Right renal pelvis (tissue), 4 donors: ENCODE measurements at places on chromosomes 1 and 21.
A peak's percentile ranks its signal among the peaks of the same experiment; 100 is the strongest.

GRCh38 chr1:185483664-185484450 lies 166.8 kb upstream of the IVNS1ABP start:
- DNase-seq, result no peak

DNA sequence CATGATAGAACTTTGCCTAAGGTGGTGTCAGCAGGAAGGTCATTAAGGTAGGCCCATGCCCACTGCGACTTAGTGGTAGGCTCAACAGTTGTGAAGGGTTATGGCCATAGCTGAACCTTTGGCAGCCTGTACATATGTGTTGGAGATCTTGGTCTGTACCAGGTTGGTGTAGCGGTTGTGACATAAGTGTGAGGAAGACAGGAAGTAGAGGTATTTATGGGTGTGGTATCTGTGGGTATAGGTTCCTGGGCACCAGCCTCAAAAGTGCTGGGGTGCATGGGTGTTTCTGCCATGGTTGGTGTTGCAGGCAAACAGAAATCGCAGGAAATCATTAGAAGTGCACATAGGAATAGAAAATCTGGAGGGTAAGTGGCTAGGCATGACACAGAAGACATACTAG lies 18.6 kb upstream of the LRIF1 start:
- DNase-seq, result no peak

DNA sequence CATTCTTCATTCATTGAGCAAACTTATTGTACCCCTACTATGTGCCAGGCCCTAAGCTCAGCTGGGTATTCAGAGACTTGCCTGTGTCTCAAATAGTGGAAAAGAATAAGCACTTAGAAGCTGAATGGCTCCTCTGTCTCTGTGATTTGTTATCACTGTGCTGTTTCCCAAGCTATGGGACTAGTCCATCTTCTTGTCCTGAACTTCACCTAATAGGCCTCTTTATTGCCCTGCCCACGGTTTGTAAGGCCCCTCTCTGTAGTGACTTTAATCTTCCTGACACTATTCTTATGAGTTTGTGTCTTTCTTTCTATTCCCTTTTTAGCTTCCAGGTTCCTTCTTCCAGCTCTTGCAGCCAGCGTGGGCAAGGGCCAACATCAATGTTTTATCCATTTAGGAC lies 85.4 kb upstream of the LPGAT1 start:
- no peak for DNase-seq

DNA sequence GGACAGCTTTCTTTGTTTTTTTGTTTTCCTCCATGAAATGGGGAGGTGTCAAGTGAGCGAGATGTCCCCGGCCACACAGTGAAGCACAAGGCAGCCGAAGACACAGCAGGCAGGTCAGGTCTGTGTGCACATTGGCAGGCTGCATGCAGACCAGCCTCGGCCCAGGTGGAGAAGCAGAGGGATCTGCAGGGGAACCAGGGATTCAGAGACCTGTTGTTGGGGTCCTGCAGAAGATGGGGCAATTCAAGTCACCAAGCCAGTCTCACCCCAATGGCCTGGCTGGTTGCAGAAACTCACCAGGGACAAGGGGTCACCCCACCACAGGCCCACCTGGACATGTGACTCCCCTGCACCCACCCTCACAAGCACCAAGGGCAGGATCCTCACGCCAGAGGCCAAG lies 4.0 kb upstream of the ABCG1 start:
- no peak for DNase-seq

DNA sequence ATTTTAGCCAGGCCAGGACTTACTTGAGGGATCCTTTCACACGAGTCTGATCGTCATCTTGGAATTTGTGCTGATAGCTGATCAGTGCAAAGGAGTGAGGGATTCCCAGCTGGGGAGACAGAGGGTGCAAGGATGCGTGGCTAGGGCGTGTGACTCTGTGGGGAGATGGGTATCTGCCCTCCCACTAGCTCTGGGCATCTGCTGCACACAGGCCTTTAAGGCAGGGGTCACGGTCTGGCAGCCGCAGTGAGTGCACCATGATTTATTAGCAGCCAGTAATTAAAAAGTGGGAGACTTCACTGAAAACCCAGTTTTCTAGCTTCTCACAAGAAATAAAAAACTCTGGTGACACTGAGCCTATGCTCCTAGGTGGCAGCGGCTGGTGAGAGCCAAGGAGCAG lies 20.4 kb downstream of the THAP3 start:
- DNase-seq, result no peak

DNA sequence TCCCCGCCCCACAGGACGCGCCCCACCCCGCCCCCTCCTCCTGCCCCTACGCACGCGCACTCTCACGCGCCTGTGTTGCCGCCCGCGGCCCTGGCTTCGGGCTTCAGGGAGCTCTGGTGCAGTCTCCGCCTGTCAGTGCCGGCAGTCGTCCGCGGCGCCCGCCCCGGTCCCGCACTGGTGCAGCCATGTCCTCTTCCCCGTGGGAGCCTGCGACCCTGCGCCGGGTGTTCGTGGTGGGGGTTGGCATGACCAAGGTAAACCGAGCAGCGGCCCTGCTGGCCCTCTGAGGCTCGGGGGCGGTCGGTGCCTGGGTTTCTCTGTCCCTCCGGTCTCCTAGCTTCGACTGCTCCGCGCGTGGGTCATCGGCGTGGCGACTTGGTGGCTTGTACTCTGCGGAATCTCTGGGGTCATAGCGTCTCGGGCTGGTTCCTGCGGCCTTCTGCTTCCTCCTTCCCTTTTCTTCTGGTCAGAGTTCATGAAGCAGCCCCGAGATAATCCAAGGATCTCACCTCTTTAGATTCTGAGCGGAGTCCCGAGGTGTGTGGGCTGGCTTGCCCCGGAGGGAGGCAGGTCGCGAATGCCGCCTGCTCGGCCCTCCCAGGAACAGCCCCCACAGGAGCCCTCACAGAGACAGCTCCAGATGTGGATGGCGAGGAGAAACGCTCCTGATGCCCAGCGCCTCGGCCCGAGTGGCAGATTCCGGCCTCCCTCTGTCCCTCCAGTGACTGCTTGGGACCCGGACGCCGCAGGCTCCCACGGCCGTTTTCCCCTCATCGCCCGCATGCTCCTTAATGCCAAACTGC lies at the start of gene SCP2:
SCP2 (plus strand) TSS at position 65 of the 803 bp plus-strand sequence; CDS start at position 186, 121 bp downstream.
- peak; percentile 60 for DNase-seq

DNA sequence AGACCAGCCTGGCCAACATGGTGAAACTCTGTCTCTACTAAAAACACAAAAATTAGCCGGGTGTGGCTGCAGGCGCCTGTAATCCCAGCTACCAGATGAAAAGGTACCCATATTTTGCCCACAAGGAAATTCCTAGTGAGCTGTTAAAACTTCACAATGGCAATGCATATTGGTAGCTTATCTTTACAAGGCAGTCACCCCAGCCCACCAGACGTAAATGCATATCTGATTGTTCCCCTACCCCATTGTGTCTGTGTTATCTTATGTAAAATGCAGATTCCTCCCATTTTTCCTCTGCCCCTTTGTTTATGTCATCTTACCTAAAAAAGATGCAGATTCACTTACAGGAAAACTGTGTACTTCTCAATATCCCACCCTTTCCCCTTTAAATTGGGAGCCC lies 103.1 kb upstream of the SLC2A1 start:
- DNase-seq, result no peak

GRCh38 chr1:175768610-175769009 lies 25.2 kb upstream of the TNR start:
- DNase-seq, result no peak

DNA sequence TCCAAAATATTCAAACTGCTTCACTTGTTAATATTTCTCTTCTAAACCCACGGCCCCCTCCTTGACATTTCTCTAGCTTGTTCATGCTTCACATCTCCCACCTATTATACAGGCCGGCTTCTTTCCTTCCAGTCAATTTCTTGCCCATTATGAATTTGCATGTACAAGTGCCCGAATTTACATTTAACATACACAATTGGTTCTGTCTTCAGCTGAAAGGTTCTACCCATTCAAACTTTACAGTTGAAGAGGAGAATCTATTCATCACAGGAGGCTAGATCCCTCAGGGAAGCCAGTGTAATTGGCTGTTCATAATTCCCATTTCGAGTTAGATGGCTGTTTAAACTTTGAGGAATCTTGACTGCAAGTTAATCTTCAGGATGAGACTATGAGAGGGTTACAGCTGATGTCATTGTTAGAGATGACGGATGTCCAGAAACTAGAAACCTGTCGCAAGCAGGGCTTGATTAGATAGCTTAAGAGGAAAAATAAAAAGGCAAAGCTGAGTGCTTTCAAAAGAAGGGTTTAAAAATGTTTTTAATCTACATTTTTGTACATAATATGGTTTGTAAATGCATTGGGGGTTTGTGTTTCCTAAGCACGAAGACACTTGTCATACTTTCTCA lies 157.0 kb downstream of the ADSS2 start:
- DNase-seq, result no peak

GRCh38 chr1:3471356-3472087 lies 17.1 kb downstream of the ARHGEF16 start:
- no peak for DNase-seq

- DNase-seq, result no peak
These were observed 38.7 kb upstream of the CD55 start for GRCh38 chr1:207282496-207283380.

- no peak for DNase-seq
These were observed 14.4 kb downstream of the CDK18 start for GRCh38 chr1:205518661-205519540.

DNA sequence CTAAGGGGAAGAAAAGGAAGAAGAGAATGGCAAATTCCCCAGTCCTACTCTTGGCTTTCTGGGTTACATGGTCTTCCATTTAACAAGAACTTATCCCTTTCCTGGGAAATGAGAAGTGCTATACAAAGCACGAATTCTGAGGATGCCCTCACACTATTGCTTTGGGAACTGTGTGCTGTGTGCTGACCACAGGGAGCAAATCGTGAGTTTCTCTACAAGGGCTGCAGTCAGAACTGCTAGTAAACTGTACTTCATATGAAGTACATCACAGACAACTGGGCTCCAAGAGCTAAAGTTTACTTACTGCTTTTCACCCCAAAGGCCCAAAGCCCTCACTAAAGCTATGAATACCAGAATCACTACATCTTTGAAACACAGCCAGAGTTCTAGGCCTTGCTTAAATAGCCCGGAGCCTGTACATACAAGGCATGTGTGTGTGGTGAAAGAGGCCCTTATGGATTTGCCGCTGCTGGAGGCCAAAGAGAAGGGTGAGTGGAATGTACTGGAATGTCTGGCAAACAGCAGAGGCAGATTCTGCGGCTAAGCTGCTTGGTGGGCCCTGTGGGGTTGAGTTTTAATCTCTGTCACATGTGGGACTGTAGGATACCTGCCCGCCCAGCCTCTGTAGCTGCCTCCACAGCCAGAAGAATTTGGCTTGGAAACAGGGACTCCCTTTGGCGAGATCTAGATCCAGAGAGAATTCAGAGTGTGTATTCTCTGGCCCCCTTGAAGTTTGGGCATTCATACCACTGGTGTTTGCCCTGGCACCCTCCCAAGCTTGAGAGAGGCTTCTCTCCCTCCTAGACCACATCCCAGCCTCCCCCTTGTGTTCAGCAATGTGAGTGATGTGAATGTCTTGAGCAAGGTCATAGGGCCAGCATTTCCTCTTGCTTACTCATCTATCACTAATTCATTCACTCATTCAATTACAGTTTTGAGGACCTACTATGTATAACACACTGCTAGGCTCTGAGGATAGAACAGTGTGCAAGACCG lies 21.9 kb upstream of the TRIM67 start:
- no peak for DNase-seq

GRCh38 chr1:84259376-84259775 lies 42.1 kb upstream of the SAMD13 start:
- no peak for DNase-seq

DNA sequence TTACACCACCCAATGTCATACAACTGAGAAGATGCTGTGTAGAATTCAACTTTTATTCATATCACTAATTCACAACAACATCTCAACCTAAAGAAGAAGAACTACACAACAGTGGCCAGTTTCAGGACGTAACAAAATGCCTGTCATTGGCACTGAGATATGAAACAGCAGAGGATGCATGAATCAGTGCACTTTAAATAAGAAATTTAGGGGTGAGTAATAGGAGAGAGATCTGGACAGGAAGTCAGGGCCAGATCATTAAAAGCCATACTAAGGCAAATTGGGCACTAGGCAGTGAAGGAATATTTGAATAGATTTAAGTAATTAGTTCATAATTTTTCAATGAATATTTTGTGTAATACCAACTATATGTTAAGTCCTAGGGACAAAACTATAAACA lies 510.5 kb downstream of the PLPP3 start:
- DNase-seq, result no peak

GRCh38 chr1:17710889-17711576 lies 44.1 kb upstream of the ACTL8 start:
- DNase-seq, result no peak

DNA sequence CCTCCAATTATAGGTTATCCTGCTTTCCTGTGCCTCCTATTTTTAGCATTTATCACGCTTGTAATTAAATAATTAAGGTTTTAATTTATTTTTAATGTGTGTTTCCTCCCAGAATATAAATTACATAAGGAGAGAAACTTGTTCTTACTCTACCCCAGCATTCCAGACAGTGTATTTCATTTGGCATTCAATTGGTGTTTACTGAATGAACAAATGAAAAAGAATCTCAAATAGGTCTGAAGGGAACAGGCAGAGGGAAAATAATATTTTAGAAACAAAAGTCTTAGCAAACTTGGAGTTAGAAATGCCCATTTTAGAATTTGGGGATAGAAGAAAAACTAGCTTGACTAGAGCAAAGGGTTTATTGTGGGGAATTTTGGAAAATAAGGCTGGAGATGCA lies 9.9 kb upstream of the RSRP1 start:
- no peak for DNase-seq

DNA sequence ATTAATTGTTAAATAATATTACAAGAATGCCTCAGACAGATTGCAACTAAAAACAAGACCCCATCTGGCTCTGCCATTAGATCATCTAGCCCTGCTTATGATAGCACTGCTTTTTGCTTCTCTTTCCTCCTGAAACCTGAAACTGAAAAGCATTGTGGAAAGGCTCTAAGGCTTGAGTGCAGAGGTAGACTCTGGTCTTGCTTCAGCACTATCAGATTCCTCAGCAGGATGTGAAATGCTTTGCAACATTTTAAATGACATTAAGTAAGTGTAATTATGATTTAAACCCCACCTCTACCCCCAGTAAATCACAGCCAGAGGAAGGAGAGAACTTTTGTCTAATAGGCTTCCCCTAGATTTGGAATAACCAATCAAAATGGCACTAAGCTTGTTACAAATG lies 32.9 kb downstream of the PHC2 start:
- DNase-seq, result no peak

GRCh38 chr1:180243517-180244221 lies 13.6 kb downstream of the LHX4 start:
- no peak for DNase-seq

DNA sequence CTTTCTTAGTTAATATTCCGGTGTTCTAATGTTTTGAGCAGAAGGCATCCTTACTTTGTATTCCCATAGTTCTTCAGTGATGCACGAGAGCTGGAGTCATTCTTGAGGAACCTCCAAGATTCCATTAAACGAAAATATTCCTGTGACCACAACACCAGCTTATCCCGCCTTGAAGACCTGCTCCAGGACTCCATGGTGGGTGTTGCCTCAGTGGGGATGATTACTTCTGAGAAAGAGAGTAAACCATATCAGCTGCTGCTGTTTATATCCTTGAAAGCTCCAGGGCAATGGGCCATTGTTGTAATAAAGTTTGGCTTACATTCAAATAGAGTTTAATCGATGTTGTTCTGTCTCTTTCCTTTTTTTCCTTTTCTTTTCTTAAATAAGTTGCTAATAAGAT lies 93.1 kb downstream of the MACF1 start:
- DNase-seq, result no peak

GRCh38 chr1:228984646-228985631 lies 249.7 kb downstream of the RHOU start:
- no peak for DNase-seq

- no peak for DNase-seq
These were observed 19.7 kb upstream of the HYI start for GRCh38 chr1:43473463-43473862.

GRCh38 chr21:39251326-39251725 lies 62.1 kb downstream of the BRWD1 start:
- no peak for DNase-seq
